T-cell (primary cell): ENCODE measurements at places on chromosomes 6 and 20. TPM values are rescaled to one million over a fixed set of nuclear protein-coding genes. Genes with fewer than 3 reads are reported as not detected.

The FABP7 gene
- total RNA-seq, result not detected

The MUCL3 gene
- total RNA-seq, result 0.09 TPM

The NPBWR2 gene
- not detected for total RNA-seq

The RBBP8NL gene
- total RNA-seq, result not detected
